ENCODE measurements at places on chromosomes 16 and 17.

- no peak for DNase-seq
These were observed 234.5 kb downstream of the SEC14L1 start for GRCh38 chr17:77375108-77375916.

- no peak for DNase-seq
These were observed 43.7 kb downstream of the GOSR1 start for GRCh38 chr17:30520882-30521281.

DNA sequence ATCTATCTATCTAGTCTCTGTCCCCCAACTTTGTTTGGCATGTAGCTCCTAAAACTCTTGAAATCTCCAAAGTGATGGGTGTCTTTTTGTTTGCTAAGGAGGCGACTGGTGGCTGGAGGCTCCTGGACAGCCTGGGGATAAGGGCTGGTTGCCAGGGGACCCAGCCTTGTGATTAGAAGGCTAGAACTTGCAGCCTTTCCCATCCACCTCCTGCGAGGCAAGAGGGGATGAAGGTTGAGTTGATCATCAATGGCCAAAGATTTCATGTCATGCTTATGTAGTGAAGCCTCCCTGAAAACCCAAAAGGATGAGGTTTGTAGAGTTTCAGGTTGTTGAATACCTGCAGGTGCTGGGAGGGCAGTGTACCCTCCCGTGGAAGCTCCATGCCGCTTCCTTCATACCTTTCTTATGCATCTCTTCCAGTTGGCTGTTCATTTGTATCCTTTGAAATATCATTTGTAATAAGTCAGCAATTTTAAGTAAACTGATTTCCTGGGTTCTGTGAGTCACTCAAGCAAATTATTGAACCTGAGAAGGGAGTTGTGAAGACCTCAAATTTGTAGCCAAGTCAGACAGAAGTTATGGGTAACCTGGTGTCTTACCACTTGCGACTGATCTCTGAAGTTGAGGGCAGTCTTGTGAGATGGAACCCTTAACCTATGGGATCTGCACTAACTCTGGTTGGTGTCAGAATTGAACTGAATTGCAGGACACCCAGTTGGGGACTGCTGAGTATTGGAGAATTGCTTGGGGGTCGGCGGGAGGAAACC is 202.4 kb downstream of the SEC14L1 start:
- no peak for DNase-seq

- DNase-seq = no peak
These were observed 99.1 kb downstream of the ADAMTS18 start for GRCh38 chr16:77335652-77336234.

DNA sequence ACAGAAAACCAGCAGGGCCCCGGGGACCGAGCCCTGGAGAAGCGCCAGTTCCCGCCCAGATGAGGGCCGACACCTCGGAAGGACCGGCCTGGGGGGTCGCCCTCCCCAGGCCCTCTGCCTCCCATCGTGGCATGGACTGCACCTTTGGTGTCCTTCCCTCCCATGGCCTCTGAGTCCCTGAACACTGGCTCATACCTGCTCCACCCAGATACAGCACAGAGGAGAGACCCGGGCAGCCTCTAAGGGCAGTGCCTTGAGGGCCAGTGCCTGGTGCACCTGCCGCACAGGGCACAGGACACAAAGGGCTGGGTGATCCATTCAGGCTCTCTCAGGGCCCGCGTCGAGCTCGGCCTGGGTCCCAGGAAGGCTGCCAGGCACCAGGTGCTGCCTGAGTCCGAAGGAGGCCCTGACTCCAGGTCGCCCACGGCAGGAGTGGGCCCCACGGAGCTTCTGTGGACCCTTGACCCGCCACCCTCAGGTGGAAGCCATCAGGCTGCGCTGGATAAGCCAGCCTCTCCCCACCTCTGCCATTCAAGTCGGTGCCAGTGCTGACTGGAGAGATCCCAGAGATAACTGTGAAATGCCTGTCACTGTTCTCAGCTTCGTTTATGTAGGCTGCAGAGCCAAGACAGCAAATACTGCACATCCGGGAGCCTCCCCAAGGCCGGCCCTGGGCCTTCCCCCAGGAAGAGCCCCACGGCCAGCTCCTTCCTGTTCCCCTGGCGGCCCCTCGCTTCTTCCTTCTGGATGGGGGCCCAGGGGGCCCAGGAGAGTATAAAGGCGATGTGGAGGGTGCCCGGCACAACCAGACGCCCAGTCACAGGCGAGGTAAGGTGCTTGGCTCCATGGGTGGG is at the start of gene ZG16B:
Gene ZG16B (plus strand): TSS at position 803 of the 854 bp plus-strand sequence. CDS start 139 bp downstream, outside the sequence.
- DNase-seq = no peak

DNA sequence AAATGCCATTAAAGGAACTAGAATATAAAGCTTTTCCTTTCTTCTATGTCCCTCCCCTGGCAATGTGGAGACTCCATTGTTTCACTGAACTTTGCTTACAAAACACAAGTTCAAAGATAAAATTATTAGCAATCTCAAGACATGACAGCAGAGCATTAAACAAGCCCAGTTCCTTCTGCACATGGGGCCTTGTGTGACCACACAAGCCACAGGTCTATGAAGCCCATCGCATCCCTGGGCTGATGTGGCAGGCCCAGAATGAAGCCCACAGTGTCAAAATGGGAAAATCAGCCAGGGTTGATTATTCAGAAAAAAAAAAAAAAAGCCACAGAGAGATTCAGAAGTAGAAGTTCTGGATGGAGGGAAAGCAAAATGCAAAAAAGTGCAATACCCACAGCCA is 12.9 kb upstream of the SLC39A11 start:
- no peak for DNase-seq

DNA sequence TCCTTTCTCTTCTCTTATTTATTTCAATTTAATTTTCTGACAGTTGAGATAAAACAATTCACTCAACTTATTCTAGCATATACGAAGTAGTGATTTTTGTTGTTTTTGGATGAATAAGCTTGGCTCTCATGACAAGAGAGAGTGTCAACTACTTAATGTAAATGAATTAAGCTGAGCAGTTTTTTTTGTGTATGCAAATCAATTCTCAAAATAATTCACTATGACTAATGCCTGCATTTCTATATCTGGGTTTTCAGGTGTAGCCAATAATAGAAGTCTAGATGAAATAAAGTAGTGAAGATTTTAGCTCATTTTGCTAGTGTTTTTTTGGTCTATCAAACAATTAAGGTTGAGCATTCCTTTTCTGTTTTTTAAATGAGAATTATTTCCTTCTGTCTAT is 1354.0 kb downstream of the CDH8 start:
- no peak for DNase-seq

- DNase-seq = no peak
These were observed 3.8 kb upstream of the NGFR start for GRCh38 chr17:49491192-49491769.

- peak; percentile 56 for DNase-seq
These were observed 15.9 kb downstream of the GRB7 start for GRCh38 chr17:39753514-39754160.

GRCh38 chr16:89571636-89572035 is 3.9 kb upstream of the CPNE7 start:
- DNase-seq = peak; percentile 17

- no peak for DNase-seq
These were observed 56.9 kb upstream of the RBFOX3 start for GRCh38 chr17:79667746-79668145.

GRCh38 chr17:40516581-40517285 is 15.3 kb upstream of the TNS4 start:
- DNase-seq = no peak
